ENCODE measurements at places on chromosomes 3 and 15.

GRCh38 chr3:11641316-11641682, 2.4 kb downstream of the VGLL4 start:
- DNase-seq: peak; percentile 42

- no peak for DNase-seq
Observed at GRCh38 chr3:14242490-14243311, 64.1 kb downstream of the LSM3 start.

GRCh38 chr3:103515116-103515515, 1080.3 kb downstream of the ZPLD1 start:
- no peak for DNase-seq

DNA sequence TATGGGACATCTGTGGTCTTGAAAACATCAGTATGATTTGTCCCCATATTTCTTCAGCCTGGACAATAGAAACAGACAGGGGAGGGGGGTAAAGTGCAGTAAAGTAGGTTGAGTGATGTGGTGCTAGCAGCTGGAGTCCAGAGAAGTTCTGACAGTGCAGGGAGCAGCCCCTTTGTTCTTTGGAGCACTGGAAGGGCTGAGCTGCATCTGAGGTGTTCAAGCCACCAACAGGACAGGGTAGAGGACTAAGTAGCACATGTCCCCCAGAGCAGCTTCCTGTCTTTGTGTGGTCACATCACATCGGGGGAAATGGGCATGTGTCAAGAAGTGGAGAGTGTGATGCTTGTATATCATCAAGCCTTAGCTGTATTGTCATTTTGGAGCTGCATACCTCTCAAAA, 12.1 kb downstream of the MRPS22 start:
- no peak for DNase-seq

- DNase-seq: no peak
Observed at GRCh38 chr3:48271763-48272498, 31.0 kb downstream of the ZNF589 start.

DNA sequence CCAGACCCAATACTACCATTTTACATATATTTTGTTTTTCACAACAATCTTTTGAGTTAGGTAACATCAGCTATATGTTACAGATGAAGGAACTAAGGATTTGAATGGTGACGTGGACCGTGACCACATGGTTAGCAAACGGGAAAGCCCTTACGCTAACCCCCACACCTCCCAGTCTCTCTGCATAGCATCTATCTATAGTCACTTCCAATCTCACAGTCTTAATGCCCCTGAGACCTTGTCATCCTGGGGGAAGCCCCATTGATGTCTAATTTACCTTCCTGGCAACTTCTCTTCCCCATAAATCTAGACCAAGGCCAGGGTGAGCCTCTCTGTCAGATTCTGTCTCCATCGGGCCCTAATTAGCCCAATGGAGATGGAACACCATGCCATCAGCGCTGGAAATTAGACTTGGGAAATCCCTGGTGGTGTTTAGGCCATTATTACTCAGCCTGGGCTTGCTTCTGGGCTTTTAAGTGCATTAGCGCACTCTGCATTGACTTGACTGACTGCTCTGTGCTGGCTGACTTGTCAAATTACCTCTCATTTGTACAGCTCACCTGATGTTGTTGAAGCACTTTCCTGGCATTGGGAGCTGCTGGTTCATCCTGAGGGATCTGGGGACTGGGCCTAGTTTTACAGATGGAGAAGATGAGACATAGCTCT, 34.0 kb upstream of the SH3GL3 start:
- no peak for DNase-seq

GRCh38 chr3:46906471-46907058, 29.0 kb downstream of the PTH1R start:
- DNase-seq: no peak

- no peak for DNase-seq
Observed at GRCh38 chr3:55409806-55410205, 77.3 kb downstream of the WNT5A start.

GRCh38 chr3:23726811-23727548, 78.8 kb upstream of the UBE2E1 start:
- DNase-seq: no peak

GRCh38 chr15:40456299-40456712, 14.5 kb upstream of the CHST14 start:
- DNase-seq: no peak

DNA sequence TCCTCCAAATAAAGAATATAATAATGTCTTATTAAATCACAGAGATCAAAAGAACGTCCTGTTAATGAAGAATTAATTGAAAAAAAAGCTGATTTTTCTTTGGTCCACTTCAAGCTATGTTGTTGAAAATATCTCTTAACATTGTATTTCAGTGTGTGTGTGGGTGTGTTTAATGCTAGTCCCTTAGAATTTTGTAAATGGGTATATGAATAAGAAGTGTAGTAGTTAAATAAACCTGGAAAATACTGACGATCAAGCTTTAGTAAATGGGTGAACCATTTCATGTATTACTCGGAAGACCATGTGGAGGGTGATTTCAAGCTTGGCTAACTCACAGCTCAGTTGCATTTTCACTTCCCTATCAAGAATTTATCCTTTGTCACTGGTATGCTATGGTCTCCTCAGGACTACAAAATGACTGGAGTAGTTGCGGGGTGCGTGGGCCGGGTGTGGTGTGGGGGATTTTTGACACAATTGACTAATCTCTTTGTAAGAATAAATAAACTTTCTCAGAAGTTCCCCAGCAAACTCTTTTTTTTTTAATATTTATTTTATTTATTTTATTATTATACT, 586.4 kb downstream of the GRM7 start:
- DNase-seq: no peak

- DNase-seq: peak; percentile 25
Observed at GRCh38 chr15:45521596-45522327, 793 bp downstream of the SLC30A4 start.

DNA sequence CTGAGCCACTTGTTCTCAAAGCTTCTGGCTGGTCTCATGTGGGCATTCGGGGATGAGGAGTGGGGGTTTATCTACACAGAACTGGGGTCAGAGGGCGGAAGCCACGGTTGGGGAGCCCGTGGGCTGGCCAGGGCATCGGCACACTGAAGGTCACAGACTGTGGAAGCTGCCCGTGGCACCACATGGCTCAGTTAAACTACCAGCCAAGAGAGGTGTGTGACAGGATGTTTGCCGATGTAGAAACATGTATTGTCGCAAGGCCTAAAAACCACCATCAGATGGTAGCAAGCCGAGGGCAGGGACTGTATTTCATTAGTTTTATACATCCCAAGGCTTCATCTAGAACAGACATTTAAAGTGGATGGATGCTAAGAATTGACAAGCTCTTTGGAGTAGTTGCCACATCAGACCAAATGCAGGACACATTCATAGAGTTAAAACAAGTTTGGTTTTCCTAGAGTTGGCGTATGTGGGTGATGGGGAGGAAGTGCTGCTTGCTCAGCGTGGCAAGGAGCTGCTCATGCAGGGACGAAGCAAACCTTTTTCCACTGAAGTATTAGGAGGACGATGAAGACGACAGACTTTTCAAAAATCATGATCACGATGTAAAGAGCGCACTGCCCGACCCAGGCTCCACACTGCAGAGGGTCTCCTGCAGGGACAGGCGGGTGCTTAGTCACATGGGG, 9.6 kb upstream of the MUSTN1 start:
- no peak for DNase-seq

DNA sequence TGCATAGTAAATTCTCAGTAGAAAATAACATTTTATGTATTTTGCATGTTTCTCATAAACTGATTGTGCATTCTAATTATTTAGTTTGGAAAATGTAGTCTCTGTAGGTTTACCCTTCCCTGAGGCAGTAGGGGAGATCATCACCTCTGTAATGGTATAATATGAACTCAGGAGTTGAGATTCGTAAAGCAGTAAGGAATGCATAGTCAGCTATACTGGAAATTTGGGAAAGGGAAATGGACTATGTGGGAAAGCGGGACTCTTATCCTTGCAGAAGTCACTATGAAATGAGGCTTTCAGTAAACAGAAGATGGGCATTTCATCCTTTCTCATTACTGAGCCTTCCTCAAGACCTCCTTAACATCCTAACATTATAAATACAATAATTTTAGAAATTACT, 261.9 kb upstream of the CTDSPL start:
- DNase-seq: no peak

- DNase-seq: no peak
Observed at GRCh38 chr3:33716227-33716626, 1.8 kb downstream of the CLASP2 start.

DNA sequence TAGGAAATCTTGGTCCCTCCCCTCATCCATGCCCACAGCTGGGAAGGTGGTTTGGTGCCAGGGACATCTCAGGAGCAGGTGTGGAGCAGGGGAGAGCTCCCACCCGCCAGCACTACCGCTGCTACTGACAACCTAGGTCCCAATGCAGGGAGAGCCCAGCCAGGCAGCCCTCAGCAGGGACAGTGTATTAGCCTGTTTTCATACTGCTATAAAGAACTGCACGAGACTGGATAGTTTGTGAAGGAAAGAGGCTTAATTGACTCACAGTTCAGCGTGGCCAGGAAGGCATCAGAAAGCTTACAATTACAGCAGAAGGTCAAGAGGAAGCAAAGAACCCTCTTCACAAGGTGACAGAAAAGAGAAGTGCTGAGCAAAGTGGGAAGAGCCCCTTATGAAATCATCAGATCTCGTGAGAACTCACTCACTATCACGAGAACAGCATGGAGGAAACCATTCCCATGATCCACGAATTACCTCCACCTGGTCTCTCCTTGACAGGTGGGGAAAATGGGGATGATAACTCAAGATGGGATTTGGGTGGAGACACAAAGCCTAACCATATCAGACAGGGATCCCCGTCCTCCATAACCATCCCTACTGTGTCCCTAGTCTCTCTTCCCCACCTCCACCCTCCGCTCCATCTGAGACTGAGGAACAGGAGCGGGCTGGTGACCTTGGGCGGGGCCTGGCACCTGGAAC, 218.6 kb downstream of the TBC1D2B start:
- no peak for DNase-seq

- peak; percentile 34 for DNase-seq
Observed at GRCh38 chr15:50425219-50425618, 1.0 kb downstream of the USP8 start.

GRCh38 chr3:99918715-99919114, 101.1 kb downstream of the CMSS1 start:
- peak; percentile 63 for DNase-seq

- no peak for DNase-seq
Observed at GRCh38 chr3:45917146-45917898, 25.9 kb upstream of the CXCR6 start.
